ENCODE measurements at places on chromosomes 1 and 21.

DNA sequence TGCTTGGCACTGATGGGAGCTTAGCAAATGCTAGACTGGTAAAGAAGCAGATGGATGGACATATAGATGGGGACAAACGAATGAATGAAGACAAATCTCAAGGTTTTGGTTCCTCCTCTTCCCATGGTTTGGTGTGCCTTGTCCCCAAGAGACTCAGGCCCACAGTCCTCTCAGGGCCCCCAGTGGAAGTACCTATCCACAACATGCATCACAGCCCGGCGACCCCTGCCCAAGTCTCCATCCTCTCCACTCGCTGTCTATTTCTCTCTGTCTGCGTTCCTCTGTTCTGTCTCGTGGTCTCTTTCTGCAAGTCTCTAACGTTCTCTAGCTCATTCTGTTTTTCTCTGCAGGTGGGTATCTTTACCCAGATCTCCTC, 85.8 kb downstream of the GLIS1 start:
- DNase-seq, result no peak

- peak; percentile 9 for DNase-seq
Observed at GRCh38 chr1:84892705-84893618, at the start of gene LPAR3. Gene LPAR3 (minus strand): TSS chr1:84893206. CDS start chr1:84866120, 27,086 bp downstream.

- no peak for DNase-seq
Observed at GRCh38 chr1:15368888-15369287, 40.8 kb upstream of the EFHD2 start.

GRCh38 chr1:81484284-81484683, 316.4 kb upstream of the ADGRL2 start:
- no peak for DNase-seq

- peak; percentile 41 for DNase-seq
Observed at GRCh38 chr1:24483441-24483840, 19.2 kb upstream of the RCAN3 start.

DNA sequence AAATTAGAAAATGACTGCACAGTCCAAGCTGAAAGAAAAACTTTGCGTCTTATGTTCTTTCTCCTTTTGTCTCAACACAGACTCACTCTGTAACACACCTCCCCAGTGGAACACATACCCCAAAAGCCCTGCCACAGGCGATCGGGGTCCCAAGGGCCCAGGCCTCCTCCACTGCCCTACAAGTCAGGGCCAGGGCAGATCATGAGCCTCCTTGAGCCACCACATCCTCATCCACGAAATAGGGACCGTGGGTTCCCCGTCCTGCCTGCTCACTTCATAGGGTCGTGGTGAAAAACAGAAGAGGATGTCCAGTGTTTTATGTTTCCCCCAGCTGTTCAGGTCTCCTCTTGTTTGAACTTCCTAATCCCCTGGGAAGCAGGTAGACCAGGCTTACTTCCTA, 116.7 kb downstream of the KCNN3 start:
- DNase-seq, result no peak

GRCh38 chr1:5911871-5912271, 80.4 kb downstream of the NPHP4 start:
- no peak for DNase-seq

DNA sequence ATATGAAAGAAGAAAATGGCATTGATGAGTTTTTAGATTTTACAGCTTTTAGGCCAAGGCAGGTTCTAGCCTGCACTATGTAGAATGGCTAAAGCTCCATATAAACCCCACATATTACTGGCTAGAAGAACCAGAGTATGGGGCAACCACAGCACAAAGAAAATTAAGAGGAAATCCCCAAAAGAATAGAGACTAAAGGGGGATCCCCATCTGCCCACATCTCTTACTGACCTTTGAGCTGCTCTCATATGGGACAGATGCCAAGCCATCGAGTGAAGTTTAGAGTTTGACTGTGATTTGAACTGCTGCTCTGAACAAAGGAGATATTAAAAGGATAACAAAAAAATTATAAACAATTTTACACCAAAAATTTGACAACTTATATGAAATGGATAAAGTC, 102.2 kb upstream of the HAO2 start:
- no peak for DNase-seq

All from CD4-positive, alpha-beta T cell treated with Interleukin-2 at 100 ng/mL for 4 hours (primary cell).